ENCODE measurements at places on chromosomes 12 and 14.

DNA sequence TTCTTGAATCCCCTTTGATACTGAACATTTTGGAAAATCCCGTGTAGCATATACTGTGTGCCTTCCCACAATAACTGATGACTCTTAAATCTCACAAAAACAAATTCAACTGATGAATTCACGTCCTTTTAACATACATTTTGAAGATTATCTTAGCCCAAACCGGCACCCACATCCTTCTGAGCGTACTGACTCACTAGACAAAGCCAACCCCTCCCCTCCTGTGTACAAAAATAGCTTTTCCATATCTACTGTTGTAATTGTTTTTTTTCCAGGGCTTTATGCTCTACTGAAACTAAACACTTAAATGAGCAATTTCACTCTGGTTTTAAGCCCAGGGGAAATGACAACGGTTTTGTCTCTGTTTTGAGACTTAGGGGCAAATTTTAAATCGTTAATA, 109.4 kb upstream of the ATF7IP start:
- no peak for DNase-seq

DNA sequence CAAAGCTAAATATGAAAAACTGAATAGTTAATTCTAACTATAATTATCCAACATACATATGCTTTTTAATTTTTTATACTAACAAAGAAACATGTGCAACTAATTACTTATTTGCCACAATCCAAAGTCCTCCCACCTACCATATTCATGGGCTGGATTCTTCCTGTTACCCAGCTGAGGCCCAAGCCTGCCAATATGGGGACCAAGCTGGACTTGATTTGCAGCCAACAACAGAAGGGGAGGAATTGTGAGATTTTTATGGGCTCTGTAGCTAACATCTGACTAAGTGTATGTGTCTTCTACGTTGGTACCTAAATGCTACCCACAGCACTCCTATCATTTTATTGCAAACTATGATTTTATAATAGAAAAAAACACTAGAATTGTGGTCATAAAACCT, 13.1 kb upstream of the ANKS1B start:
- no peak for DNase-seq

- DNase-seq: no peak
Measured at GRCh38 chr12:46107591-46107990, 117.2 kb upstream of the SCAF11 start.

DNA sequence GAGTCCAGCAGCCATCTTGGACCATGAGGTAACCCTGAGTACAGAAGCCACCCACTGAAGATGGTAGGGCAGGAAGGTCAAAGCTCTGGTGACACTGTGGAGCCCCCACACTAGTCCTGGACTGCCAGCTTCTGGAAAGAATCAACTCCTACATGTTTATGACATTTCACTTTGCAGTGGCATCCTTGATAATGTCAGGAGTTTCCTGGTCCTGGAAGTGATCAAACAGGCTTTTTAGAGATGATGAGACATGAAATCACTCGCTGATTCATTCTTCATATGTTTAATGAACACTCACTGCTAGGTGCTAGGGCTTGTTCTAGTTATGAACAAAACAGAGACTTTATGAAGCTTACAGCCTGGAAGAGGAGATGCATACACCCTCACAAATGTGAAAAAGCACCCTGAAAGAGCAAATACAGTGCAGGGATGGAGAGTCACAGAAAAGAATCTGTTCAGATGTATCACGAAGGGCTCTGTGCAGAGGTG, 15.8 kb upstream of the HNF1A start:
- no peak for DNase-seq

- DNase-seq: no peak
Measured at GRCh38 chr14:34966413-34966812, 16.4 kb upstream of the SRP54 start.

- no peak for DNase-seq
Measured at GRCh38 chr12:11713202-11713601, 63.7 kb downstream of the ETV6 start.

Data from stimulated activated CD8-positive, alpha-beta memory T cell treated with anti-CD3 and anti-CD28 coated beads, Interleukin-4, amount 100 ng/mL, for 1 hour (primary cell).